Renal cortical epithelial cell (primary cell): ENCODE measurements at places on chromosomes 7 and 10. TPM values are rescaled to one million over a fixed set of nuclear protein-coding genes. Genes with fewer than 3 reads are reported as not detected.

Gene MMD2
- total RNA-seq, result not detected in 2 replicates

Gene PRSS37
- not detected in 2 replicates for total RNA-seq

DNA sequence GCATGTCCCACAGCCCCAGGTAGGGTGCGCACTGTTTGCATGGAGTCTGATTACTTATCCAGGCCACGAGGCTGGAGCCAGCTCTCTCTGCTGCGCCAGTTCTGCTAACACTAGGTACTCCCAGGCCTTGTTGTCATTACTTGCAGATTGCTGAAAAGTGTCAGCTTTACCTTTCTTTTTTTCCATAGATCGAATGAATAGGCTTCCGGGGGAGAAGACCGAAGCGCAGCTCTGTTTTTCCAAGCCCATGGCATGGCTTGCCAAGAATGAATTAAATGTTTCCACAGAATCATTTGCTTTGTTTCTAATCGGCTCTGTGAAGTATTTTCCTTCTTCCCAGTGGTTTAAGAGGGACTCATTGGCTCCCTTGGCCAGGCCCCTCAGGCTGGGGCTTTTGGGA lies 285.8 kb downstream of the BMPER start:
- no peak for DNase-seq

DNA sequence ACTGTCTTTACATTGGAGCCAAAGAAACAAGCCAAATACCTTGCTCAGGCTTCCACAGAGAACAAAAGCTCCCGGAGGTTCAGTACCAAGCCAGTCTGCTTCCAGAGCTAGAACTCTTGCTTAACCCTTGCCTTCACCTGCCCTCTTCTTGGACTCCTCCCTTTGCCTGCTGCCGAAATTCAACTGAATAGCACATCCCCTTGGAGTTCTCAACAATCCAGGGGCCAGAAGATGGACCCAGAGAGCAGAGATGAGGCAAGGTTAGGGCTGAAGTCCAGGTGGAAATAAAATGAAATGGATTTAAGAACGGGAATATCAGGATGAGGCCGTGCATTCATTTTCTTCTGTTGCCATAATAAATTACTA lies 876 bp upstream of the PIK3AP1 start:
- no peak for DNase-seq

GRCh38 chr7:103094102-103094501 lies 19.2 kb downstream of the ARMC10 start:
- no peak for DNase-seq

- no peak for DNase-seq
Measured at GRCh38 chr7:117319181-117319580, 3.7 kb downstream of the WNT2 start.

DNA sequence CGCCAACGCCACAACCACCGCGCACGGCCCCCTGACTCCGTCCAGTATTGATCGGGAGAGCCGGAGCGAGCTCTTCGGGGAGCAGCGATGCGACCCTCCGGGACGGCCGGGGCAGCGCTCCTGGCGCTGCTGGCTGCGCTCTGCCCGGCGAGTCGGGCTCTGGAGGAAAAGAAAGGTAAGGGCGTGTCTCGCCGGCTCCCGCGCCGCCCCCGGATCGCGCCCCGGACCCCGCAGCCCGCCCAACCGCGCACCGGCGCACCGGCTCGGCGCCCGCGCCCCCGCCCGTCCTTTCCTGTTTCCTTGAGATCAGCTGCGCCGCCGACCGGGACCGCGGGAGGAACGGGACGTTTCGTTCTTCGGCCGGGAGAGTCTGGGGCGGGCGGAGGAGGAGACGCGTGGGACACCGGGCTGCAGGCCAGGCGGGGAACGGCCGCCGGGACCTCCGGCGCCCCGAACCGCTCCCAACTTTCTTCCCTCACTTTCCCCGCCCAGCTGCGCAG lies 424 bp downstream of the EGFR start:
- DNase-seq, result no peak

DNA sequence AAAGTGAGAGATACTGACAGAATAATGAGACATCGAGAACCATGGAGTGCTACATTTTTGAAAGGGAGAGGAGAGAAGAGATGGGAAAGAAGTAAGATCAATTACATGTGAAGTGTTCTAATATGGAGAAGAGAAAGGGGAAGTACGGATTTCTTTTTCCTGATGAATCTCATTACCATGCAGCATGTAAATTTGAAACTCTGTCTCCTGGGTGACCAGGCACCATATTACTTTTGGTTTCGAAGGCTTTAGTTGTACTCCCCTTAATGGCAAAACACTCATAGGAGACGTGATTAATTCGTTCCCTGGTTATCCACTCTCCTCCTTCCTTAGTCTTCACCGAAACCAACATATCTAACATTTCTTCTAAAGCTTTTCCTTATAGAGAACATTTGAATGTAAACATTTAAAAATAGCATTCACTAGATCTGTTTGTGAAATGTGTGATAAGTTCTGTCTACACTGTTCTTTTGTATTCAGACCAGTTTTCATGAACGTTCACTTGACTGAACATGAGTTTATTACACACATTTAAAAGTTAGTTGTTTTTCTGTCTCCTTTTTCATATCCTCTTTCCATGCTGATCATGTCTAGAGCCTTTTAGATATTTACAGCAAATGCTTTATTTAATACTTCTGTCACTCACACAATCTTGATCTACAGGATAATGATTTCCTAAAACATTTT lies 80.2 kb upstream of the MSRB2 start:
- DNase-seq, result no peak
